ENCODE measurements at places on chromosomes 5 and 9. TPM values are rescaled to one million over a fixed set of nuclear protein-coding genes. Genes with fewer than 3 reads are reported as not detected.
A peak's percentile ranks its signal among the peaks of the same experiment; 100 is the strongest.

- DNase-seq: peak; percentile 7
Measured at GRCh38 chr5:13601112-13601511, 343.4 kb downstream of the DNAH5 start.

SMIM33 gene
- total RNA-seq: not detected

SLC4A9 gene
- total RNA-seq: not detected

GRCh38 chr9:137705443-137705863 is 86.6 kb downstream of the EHMT1 start:
- DNase-seq: no peak

DNA sequence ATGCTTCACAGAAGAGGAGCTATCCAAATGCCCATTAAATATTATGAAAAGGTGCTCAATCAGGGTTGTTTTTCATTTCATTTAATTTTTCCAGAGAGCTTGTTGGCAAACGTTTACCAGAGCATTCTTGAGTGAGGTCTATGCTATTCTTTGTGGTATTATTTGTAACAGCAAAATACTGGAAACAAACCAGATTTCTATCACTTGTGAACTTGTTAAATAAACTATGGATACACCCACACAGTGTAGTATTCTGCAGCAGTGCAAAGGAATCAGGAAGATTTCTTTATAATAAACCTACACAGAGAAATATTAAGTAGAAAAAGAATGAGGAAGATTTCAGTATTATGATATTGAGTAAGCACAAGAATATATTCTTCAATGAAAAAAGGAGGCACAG is 15.0 kb upstream of the SLC1A1 start:
- no peak for DNase-seq

- DNase-seq: no peak
Measured at GRCh38 chr5:168305281-168305680, 13.8 kb downstream of the WWC1 start.

GRCh38 chr5:37918424-37918823 is 78.6 kb upstream of the GDNF start:
- no peak for DNase-seq

XPA gene
- 13.2 TPM for total RNA-seq

GRCh38 chr9:90827181-90827871 is 25.7 kb downstream of the SYK start:
- DNase-seq: no peak

MYORG gene
- 0.86 TPM for total RNA-seq

- DNase-seq: no peak
Measured at GRCh38 chr5:134540747-134541733, 15.6 kb downstream of the JADE2 start.

SPINK5 gene
- total RNA-seq: not detected

CCNI2 gene
- total RNA-seq: 0.09 TPM

- DNase-seq: no peak
Measured at GRCh38 chr9:95923794-95924193, 48.3 kb downstream of the ERCC6L2 start.

DNA sequence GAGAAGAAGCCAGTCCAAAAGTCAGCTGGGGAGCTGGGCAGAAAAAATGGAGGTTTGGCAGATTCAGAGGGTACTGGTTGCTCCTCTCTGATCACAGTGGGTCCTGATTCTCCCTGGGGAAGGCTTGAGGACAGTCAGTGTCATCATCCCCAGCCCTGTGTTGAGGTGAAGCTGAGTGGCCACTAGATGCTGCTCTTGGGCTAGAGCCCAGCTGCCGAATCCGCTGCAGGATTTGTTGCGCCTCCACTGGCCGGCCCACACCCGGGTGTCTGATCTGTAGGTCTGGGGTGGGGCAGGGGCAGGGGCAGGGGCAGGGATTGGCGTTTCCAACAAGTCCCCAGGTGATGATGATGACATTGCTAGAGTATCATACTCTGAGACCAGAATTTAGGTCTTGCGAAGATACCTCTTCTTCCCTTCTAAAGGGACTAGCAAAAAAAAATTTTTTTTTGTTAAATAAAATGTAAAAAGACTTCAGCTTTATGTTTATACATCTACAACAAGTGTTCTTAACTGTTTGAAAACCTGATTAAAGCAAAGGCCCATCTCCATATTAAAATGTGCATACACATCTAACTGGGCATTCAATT is 106.8 kb downstream of the PDE6A start:
- peak; percentile 73 for DNase-seq

GKAP1 gene
- total RNA-seq: 10.7 TPM

FOXI1 gene
- total RNA-seq: not detected

DNA sequence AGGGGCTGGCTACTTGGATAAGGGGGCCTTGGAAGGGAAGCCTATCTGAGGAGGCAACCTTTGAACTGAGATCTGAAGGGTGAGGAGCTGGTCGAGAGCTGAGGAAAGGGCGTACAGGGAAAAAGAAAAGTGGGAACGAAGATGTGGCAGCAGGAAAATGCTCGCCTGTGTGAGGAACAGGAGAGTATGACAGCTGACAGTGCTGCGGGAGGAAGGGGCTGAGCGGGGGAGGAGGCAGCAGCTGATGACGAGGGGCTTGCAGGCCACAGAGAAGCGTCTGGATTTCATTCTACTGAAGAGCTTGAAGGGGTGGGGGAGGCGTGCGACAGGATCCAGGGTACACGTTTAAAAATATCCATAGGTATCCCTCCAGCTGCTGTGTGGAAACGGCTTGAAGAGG is 28.9 kb downstream of the SH3PXD2B start:
- no peak for DNase-seq

DNA sequence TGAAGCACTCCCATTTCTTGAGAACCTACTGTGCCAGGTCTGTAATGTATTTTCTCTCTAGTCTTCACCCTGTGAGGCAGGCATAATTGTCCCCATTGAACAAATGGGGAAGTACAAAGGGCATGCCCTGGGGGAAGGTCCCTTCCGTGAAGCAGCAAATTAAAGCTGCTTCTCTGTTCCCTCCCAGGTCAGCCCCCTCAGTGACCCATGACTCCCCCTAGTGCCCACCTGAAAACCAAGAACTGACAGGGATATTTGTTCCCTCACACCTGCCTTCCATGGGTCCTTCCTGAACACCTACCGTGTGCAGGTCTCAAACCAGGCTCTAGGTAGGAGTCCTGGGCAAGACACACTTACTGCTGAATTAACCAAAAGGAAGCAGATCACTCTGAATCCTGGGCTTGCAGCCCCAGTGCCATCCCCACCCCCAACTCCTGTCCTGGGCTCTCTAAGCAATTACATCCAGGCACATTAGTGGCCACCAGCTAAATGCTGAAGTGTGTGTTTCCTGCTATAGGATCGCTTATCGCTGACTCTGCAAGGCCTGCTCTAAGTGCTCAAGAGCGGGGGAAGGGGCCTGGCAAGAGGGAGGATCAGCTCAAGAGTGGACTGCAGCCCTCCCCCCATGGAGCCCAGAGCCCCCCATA is 254.8 kb downstream of the CDK5RAP2 start:
- DNase-seq: no peak

GADD45G gene
- total RNA-seq: 9.3 TPM

LCN15 gene
- not detected for total RNA-seq

DNA sequence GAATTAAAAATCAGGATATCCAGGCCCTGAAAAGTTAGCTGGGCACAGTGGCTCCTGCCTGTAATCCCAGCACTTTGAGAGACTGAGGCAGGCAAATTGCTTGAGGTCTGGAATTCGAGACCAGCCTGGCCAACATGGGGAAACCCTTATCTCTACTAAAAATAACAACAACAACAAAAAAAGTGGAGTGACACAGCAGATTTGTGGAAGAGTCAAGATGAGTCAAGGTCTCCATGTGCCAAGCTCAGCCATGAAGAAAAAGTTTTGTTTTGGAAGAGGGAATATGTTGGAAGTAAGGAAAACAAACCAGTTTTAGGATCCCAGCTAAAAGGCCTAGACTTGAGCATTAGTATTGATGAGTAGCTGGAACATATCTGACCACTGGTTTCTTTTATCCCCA is 14.7 kb downstream of the LRRC70 start:
- DNase-seq: peak; percentile 6

GRCh38 chr9:6198251-6198650 is 17.4 kb upstream of the IL33 start:
- no peak for DNase-seq

SPIN1 gene
- total RNA-seq: 107 TPM

GRCh38 chr9:129939431-129939830 is 103.6 kb downstream of the FNBP1 start:
- no peak for DNase-seq

- no peak for DNase-seq
Measured at GRCh38 chr9:116897201-116897600, 210.1 kb downstream of the TRIM32 start.

DNA sequence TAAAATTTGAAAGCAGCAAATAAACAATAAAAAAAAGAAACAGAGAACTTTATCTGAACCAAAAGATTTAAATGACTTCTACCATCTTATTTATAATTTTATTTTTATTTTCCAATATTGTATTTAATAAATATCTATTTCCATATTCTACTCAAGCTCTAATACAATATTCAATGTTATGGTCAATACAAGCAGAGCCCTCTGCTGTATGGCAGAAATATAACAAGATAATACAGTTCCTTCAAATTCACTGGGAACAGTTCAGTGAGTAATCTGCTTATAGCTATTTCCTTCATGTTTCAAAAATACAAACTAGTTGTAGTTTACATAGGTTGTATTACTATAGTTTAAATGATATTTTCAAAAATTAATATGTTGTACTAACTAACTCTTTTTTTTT is 332.7 kb downstream of the PRDM9 start:
- DNase-seq: no peak

GRCh38 chr5:129804705-129805104 is 56.8 kb downstream of the MINAR2 start:
- no peak for DNase-seq

DAPK1 gene
- 31.3 TPM for total RNA-seq

- DNase-seq: no peak
Measured at GRCh38 chr9:125707472-125707804, 430 bp upstream of the MAPKAP1 start.

C9orf153 gene
- total RNA-seq: not detected

FAM169A gene
- total RNA-seq: 26.8 TPM

DNA sequence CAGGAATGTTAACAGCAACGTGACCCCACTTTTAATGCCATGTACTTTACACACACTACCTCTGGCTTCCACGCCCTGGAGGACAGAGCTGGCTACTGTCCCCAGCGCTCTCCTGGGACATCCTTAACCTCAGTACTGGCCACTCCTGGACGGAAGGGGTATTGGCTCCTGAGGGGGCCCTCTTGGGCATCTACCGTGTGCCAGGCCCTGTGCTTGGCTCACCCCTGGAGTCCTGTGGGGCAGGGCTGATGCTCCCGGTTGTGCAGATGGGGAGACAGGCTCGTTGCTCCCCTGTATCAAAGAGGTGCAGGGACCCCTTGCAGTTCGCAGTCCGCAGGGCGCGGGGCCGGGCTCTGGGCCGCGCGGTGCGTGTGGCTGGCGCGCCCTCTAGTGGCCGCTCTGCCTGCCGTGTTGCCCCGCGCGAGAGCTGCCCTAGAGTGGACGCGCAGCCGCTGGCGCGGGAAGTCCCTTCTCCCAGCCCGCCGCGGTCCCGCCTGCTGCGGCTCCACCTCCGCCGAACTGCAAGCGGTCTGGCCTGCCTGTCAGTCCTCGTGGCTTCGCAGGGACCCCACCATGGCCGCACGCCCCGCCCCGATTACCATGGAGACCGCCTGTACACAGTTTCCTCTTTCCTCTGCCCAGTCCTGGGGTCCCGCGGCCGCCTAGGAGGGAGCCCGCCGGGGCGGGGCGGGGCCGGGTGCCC is at the start of gene WDR38:
Gene WDR38 (plus strand): TSS at position 632 of the 703 bp plus-strand sequence. CDS start 72 bp downstream, outside the sequence.
- DNase-seq: peak; percentile 89

DNA sequence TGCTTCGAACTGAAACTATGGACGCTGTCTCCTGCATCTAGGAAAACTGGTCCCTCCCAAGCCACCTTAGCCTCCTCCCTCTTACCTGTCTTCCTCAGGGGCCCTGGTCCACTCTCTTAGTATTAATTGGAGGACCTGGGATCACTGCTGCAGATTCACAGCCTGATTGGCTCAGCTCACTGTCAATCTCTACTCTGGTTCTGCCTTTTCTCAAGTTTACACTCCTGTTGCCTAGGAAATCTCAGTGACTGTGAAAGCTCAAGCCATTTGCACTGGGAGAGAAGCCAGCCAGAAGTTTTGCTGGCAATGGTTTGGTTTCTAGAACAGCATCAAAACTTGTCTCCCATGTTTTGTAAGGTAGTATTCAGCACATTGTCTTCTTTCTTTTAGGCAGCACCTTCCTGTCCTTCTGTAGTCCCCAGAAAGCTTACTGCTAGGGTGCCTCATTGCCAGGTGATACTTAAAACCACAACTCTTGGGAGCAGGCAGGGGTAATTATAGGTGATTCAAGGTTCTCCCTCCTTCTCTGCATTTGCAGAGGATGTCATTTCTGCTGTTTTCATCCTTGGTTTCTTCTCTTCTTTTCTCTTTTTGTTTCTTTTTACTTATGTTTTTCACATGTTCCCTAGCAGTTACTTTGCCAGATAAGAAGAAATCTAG is at the start of gene CAPSL:
Gene CAPSL (minus strand): TSS at position 55 of the 660 bp plus-strand sequence. CDS start 17,502 bp downstream, outside the sequence.
- no peak for DNase-seq

- DNase-seq: peak; percentile 49
Measured at GRCh38 chr9:115674091-115674490, 479.5 kb upstream of the PAPPA start.

OR1J2 gene
- not detected for total RNA-seq

GRCh38 chr9:128408963-128409431 is 11.7 kb upstream of the CERCAM start:
- no peak for DNase-seq

FYB1 gene
- total RNA-seq: not detected

DNA sequence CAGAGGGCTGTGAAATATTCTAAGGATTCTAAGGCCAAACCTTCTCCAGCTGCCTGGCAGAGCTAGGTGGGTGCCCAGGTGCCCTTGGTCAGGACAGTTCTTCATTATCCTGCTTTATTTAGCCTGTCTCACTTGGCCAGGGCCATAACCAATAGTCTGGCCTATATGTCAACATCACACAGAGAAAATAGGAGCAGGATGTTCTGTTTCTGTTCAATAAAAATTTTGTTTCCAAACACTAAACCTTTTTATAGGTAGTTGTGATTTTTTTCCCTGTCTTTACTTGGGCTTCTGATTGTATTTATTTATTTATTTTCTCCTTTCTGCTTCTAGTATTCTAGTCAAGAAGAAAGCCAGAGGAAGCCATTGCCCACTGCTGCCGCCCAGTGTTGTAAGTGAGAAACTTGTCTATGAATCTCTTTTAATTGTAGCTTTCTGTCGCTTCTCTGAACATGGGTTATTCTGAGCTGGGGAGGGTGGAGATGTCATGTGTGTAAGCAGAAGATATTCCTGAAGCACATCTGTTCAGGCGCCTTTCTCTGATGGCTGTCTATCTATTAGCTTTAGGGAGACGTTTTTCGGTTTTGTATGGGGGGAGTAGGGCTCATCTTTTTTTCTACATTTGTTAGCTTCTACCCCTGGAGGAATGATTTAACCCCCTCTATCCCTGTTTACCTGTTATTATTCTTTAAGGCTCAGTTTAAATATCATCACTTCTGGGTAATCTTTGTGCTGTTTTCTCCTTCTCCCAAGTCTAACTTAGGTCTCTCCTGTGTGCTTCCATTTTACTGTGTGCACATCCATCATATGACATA is 97.1 kb downstream of the UNC13B start:
- DNase-seq: peak; percentile 65

GRCh38 chr9:35112257-35113020 is 3.2 kb downstream of the ATOSB start:
- peak; percentile 65 for DNase-seq

PLEKHG4B gene
- 9.0 TPM for total RNA-seq

GRCh38 chr5:138102454-138103318 is 18.9 kb downstream of the WNT8A start:
- no peak for DNase-seq

NR4A3 gene
- total RNA-seq: 0.17 TPM

- peak; percentile 88 for DNase-seq
Measured at GRCh38 chr5:32489791-32490562, 45.4 kb upstream of the ZFR start.
